ENCODE measurements at places on chromosomes 11 and 22. TPM values are rescaled to one million over a fixed set of nuclear protein-coding genes. Genes with fewer than 3 reads are reported as not detected.

The ASPHD2 gene
- total RNA-seq: 1.2 TPM

- DNase-seq: no peak
These were observed 56.6 kb upstream of the LIN7C start for GRCh38 chr11:27563201-27563600.

The OR56A1 gene
- not detected for total RNA-seq

GRCh38 chr11:114147375-114148012 lies 88.0 kb downstream of the ZBTB16 start:
- DNase-seq: no peak

The SOX6 gene
- total RNA-seq: 8.3 TPM

GRCh38 chr11:26688701-26689100 lies 33.2 kb downstream of the SLC5A12 start:
- no peak for DNase-seq

DNA sequence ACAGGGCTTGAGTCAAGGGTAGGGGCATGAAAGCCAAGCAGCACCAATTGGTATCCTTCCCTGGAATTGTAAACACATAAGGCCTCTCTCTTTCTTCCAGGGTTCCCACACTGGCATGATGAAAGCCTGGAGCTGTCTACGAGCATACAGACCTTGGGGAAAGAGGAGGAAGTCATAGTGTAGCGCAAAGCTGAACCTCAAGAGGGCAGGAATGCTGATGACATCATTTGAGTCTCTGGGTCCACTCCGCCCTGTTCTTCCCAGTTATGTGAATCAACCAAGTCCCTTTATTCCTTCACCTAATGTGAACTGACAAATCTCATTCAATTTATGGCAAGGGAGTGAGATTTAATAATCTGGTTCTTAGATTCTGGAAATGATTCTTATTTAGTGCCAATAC lies 266.4 kb upstream of the NCAM1 start:
- DNase-seq: no peak

The OR52N2 gene
- not detected for total RNA-seq

The SESN3 gene
- 43.5 TPM for total RNA-seq

The GSTT2 gene
- total RNA-seq: 1.1 TPM

- DNase-seq: no peak
These were observed 789 bp downstream of the RPS13 start for GRCh38 chr11:17076517-17077239.

The CYP2D6 gene
- 1.0 TPM for total RNA-seq

GRCh38 chr22:49574205-49574880 lies 253.3 kb downstream of the BRD1 start:
- DNase-seq: no peak

- no peak for DNase-seq
These were observed 140.6 kb upstream of the CADM1 start for GRCh38 chr11:115644856-115645255.

DNA sequence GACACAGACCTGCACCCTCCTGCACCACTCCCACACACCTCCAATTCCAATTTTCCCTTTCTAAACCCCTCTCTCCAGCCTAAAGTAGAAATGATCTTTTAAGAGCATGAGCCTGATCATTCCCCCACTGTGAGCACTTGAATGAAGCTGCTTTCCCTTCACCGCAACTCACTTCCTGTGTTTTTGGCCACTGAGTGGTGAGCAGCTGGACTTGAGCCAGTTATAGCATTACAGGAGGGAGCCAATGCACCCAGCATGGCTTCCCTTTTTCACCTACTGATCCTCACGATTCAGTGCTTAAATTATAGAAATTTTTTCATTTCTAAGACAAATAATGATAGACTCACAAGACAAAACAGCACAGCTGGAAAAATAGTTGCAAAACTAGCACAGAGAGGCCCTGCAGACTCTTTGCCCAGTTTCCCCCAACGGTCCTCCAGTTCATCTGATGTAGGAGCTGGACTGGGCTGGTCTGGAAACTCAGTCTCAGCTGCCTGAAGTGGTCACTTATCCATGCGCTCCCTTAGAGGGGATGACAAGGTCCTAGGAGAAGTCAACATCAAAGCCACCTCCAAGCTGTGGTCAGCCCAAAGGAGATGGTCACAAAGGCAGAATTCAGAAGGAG lies 9.7 kb upstream of the APOL4 start:
- no peak for DNase-seq

DNA sequence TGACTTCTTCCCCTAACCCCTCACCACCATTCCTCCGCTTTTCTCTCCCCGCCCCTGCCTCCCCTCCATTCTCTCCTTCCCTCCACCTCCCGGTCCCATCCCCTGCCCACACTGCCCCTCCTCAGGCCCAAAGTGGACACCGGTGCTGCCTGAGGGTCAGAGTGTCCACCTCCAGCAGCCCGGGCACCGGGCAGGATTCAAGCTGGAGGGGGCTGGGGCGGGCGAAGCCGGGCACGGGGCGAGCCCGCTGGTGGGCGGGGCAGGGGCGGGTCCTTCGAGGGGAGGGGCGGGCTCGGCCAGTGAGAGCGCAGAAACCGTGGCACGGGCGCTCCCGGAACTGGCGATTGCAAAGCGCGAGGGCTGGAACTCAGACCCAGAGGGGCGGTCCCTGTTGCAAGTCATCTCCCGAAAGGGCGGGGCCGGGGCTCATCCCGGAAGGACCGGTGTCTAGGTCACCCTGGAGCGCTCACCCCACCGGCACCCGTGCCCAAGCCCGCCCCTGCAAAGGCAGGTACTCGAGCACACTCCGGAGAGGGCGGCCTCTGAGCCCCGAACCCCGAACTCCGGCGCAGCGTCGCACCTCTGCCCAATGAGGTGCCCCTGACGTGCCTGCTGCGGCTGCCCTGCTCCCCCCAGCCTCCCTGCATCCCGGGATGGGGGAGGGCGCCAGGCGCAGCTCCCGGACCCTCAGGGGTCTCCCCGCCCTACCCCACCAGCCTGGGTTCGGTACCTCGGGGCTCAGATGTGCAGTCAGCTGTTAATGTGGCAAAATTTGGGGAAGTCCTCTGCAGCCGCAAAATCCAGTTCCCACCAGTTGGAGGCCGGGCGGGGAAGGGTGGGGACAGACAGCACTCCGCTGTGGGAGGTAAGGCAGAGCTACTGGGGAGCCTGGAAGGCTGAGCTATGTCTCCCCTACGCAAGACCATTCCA lies 16.5 kb upstream of the CDKN1C start:
- peak; percentile 98 for DNase-seq

The PNPLA5 gene
- total RNA-seq: not detected

- peak; percentile 79 for DNase-seq
These were observed 13.7 kb downstream of the CYP2D6 start for GRCh38 chr22:42116848-42117424.

The ANAPC15 gene
- 25.2 TPM for total RNA-seq

The HORMAD2 gene
- not detected for total RNA-seq

DNA sequence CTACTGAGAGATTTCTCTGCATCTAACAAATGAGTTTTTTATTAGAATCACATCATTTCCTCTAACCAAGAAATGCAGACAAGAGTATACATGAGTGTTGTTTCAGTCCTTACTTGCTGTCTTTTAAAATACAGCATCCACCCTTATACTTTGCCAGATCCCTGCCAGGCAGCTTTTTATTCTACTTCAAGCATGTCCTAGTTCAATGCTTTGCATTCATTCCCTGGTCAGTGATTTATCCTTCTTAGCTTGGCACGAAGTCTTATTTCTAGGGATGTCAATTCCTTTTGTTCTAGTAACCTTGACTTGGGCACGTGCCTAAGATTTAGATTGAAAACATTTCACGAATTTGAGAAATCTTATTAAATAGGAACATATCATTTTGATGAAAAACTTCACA lies 307.2 kb upstream of the MPPED2 start:
- DNase-seq: no peak

The OTOG gene
- total RNA-seq: not detected

GRCh38 chr22:47082505-47082904 lies 320.1 kb downstream of the TBC1D22A start:
- no peak for DNase-seq

GRCh38 chr11:47001781-47002181 lies 65.2 kb downstream of the CSTPP1 start:
- DNase-seq: no peak

The STARD10 gene
- total RNA-seq: 116 TPM

The GAS2L1 gene
- 27.2 TPM for total RNA-seq

DNA sequence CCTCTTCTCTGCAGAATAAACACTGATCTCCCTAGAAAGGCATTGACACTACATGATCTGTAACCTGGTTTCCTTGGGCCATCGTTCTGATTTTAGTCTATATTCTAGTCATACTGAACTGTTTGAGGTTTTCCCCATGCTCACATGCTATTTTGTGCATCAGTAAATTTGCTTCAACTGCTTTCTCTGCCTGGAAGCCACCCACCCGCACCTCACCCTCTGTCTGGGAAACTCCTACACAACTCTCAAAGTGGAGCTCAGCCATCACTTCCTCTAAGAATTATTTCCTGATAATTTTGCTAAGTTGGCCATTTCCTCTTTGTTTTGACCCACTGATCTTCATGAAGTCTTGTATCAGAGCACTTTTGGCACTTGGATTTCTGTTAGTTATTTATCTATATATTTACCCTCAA lies 36.1 kb downstream of the MMP20 start:
- DNase-seq: no peak

DNA sequence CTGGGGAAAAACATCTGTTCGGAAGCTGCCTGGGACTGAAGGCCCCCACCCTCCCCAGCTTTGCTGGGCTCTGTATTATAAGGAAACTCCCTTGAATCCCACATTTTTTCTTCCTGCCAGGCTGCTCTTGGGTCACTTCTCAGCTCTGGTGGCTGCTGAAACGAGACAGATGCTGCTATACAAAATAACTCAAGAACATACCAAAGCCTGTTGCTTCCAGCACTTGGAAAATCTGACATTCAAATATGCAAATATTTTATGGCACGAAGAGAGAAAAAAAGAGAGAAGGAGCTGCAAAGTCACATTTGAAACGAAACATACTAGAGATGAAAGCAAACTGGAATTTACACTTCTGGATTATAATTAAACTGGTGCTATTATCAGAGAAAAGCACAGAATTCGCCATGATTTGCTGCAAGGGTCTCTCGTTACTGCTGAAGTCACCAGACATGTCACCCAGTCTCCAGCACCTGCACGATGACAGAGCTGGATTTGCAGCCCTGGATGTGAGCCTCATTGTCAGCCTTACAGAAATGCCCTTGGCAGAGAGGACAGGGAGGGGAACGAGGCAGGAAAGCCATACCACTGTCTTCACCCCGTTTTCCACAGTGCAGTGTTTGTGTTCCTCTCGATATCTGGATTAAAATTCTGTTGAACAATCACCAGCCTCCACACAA lies 47.9 kb upstream of the IGSF9B start:
- DNase-seq: no peak

GRCh38 chr11:43686207-43686606 lies 5.7 kb downstream of the HSD17B12 start:
- no peak for DNase-seq

GRCh38 chr11:7892059-7892699 lies 38.9 kb downstream of the OR10A6 start:
- DNase-seq: no peak

DNA sequence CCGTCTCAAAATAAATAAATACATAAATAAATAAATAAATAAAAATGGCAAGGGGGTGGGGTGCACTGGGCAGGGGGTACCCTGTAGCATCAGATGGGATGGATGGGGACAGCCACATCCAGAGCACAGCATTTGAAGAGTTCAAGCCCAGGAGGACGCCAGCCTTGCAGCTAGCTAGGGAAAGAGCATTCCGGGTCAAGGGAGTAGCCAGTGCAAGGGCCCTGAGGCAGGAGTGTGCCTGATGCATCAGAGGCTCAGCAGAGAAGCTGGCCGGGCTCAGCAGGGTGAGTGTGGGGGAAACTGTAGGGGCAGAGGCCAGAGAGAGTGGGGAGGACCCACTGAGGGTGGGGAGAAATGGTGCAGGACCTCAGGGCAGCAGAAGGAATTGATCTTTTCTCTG lies 23.7 kb upstream of the CCND1 start:
- DNase-seq: no peak

DNA sequence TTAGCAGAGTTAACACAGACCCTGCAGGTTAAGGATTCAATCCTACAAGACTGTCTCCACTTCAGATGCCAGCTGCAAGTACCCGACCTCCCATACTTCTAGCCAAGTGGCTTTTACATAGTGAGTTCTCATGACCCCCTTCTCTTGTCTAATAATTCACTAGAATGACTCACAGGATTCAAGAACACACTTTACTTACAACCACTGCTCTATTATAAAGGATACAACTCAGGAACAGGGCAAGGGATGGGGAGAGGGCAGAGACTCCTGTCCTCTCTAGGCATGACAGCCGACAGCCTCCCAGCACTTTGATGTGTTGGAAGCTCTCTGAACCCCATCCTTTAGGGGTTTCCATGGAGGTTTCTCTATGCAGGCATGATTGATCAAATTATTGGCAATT lies 60.0 kb downstream of the MYO18B start:
- DNase-seq: no peak

The GCAT gene
- total RNA-seq: 8.8 TPM

The MB gene
- 2.2 TPM for total RNA-seq

GRCh38 chr11:20363149-20363499 lies 390 bp upstream of the HTATIP2 start:
- DNase-seq: no peak

GRCh38 chr11:129077191-129077590 lies 114.9 kb downstream of the ARHGAP32 start:
- DNase-seq: no peak

- no peak for DNase-seq
These were observed 40.9 kb upstream of the PRR5 start for GRCh38 chr22:44661070-44661469.

The OPCML gene
- not detected for total RNA-seq

The TSPAN32 gene
- total RNA-seq: 12.2 TPM
